GM23248 (cell line): ENCODE measurements at places on chromosomes 11 and 22. TPM values are rescaled to one million over a fixed set of nuclear protein-coding genes. Genes with fewer than 3 reads are reported as not detected.
A peak's percentile ranks its signal among the peaks of the same experiment; 100 is the strongest.

DNA sequence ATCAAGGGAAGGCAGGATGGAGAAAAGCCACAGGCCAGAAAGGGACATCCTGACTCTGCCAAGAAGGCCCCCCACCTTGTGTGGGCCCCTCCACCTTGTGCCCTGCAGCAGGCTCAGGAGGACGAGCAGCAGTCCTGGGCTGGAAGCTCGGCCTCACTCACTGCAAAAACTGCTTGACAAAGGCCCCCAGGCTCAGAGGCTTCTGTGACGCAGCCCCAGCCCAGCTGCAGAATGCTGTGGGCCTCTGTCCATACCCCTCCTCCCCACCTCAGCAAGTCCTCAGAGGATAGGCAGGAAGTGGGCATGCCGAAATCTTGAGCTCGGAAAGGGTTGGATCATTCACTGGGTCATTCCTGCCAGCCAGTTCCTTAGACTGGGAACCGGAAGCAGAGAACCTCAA is 61.9 kb downstream of the NRXN2 start:
- peak overlapping the region; percentile 88 for H3K27ac ChIP-seq
- H3K27me3 ChIP-seq, result no peaks in the 10 kb centered on the region
- peak; percentile 86 for DNase-seq
- peaks cover 28% of the 10 kb centered on the region for H3K4me1 ChIP-seq
- no peak overlapping the region for H3K4me3 ChIP-seq

Gene GLYATL2
- total RNA-seq, result 0.65 TPM in 1 of 2 replicates, not detected in the other

Gene TRIM51
- not detected in 2 replicates for total RNA-seq

DNA sequence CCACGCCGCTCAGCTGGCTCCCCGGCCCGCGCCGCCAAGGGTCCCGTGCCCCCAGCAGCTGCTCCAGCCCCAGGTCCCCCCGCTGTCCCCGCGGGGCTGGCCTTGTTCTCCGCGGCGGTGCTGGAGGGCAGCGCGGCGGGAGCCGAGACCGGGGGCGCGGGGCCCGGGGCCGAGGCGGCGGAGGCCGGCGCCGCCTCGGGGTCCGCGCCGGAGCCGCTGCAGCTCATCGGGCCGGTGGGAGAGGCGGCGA is 128 bp downstream of the TAF10 start:
- peak overlapping the region; percentile 88 for H3K27ac ChIP-seq
- H3K36me3 ChIP-seq, result peaks cover 32% of the 10 kb centered on the region
- no peak for DNase-seq
- peak overlapping the region; percentile 74 for H3K4me3 ChIP-seq
- H3K4me1 ChIP-seq, result peaks cover 26% of the 10 kb centered on the region
- no peaks in the 10 kb centered on the region for H3K27me3 ChIP-seq

- peak; percentile 10 for DNase-seq
- no peak overlapping the region for H3K4me3 ChIP-seq
- no peaks in the 10 kb centered on the region for H3K36me3 ChIP-seq
- no peak overlapping the region for H3K27ac ChIP-seq
- peaks cover 10% of the 10 kb centered on the region; the same call in 1 of the 2 replicates for H3K27me3 ChIP-seq
Observed at GRCh38 chr11:76250520-76251225, 44.4 kb upstream of the WNT11 start.

DNA sequence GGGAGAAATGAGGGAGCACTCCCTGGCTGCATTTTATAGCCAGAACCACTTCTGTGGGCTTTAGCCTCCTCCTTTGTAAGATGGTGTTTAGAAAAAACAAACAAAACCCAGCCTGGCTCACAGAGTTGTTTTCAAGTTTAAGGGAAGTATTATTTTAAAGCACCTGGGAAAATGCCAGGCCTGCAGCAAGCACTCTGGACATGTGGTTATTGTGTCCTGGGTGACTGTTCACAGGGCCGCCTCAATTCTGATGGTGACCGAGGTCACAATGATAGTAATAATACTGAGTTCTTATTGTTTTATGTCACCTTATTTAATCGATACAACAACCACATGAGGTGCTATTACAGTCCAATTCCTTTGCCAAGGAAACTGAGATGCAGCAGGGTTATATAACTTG is 20.7 kb upstream of the SLC22A12 start:
- H3K27me3 ChIP-seq, result peaks cover 24% of the 10 kb centered on the region
- H3K36me3 ChIP-seq, result no peaks in the 10 kb centered on the region
- H3K4me3 ChIP-seq, result no peak overlapping the region
- H3K27ac ChIP-seq, result no peak overlapping the region
- no peaks in the 10 kb centered on the region for H3K4me1 ChIP-seq
- DNase-seq, result no peak

DNA sequence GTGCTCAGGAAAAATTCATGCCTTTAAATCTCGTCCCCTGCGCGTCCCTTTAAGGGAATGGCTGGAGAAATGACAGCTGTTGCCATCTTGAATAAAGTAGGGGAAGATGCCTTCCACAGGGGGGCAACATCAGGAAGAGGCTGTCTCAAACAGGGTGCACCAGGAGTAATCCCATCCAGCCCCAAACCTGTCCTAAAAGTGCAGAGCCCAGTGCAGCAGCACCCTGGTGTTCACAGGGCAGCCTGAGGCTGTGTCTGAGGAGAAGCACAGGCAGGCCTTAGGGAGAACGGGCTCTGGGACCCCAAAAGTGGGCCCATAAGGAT is 10.8 kb upstream of the C11orf96 start:
- peaks cover 7% of the 10 kb centered on the region; the same call in 1 of the 2 replicates for H3K4me1 ChIP-seq
- no peak overlapping the region for H3K27ac ChIP-seq
- no peaks in the 10 kb centered on the region for H3K36me3 ChIP-seq
- no peak overlapping the region for H3K4me3 ChIP-seq
- DNase-seq, result peak; percentile 14

Gene TEX54
- total RNA-seq, result not detected in 2 replicates

- H3K27me3 ChIP-seq, result peaks cover 13% of the 10 kb centered on the region
- no peaks in the 10 kb centered on the region for H3K4me1 ChIP-seq
- no peak overlapping the region for H3K27ac ChIP-seq
- no peak for DNase-seq
- H3K36me3 ChIP-seq, result no peaks in the 10 kb centered on the region
Observed at GRCh38 chr11:120054753-120055045, 83.2 kb downstream of the TRIM29 start.

Gene OR52I1
- total RNA-seq, result not detected in 2 replicates

- DNase-seq, result no peak
- no peaks in the 10 kb centered on the region for H3K4me1 ChIP-seq
- no peak overlapping the region for H3K4me3 ChIP-seq
- no peak overlapping the region for H3K27ac ChIP-seq
- H3K36me3 ChIP-seq, result no peaks in the 10 kb centered on the region
Observed at GRCh38 chr22:29148036-29148435, 57.7 kb upstream of the EMID1 start.

- no peak overlapping the region for H3K4me3 ChIP-seq
- H3K4me1 ChIP-seq, result peaks cover 48% of the 10 kb centered on the region
- H3K36me3 ChIP-seq, result no peaks in the 10 kb centered on the region
- no peaks in the 10 kb centered on the region for H3K27me3 ChIP-seq
Observed at GRCh38 chr11:27423125-27423524, 49.5 kb downstream of the LGR4 start.

DNA sequence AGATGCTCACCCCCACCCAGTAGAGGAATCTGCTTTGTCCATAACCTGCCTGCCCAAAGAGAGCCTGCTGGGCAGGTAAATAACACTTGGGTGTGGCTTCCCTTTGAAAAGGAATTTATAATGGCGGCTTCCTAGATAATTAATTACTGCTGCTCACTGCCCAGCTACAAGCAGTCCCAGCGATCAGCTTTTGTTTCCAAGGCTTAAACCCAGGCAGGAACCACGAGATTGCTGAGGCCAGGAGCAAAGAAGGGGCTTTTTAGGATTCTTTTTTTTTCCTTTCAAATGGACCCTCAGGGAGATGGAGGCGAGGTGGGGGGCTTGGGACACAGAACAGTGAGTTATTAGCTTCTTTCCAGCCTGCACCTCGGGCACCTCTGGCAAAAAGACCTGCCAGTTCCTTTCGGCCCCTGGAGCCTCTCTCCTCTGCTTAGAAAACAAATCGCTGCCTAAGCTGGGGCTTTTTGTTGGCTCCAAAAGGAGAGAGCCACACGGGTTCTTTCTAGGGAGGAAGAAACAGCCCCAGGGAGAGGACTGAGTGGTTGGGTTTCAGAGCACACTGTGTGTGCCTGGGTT is 107.2 kb downstream of the TSPAN18 start:
- H3K4me1 ChIP-seq, result peaks cover 13% of the 10 kb centered on the region
- no peak for DNase-seq
- H3K27me3 ChIP-seq, result peaks cover 19% of the 10 kb centered on the region; the same call in 1 of the 2 replicates
- H3K36me3 ChIP-seq, result no peaks in the 10 kb centered on the region
- H3K27ac ChIP-seq, result no peak overlapping the region

Gene PRODH
- not detected in 2 replicates for total RNA-seq

DNA sequence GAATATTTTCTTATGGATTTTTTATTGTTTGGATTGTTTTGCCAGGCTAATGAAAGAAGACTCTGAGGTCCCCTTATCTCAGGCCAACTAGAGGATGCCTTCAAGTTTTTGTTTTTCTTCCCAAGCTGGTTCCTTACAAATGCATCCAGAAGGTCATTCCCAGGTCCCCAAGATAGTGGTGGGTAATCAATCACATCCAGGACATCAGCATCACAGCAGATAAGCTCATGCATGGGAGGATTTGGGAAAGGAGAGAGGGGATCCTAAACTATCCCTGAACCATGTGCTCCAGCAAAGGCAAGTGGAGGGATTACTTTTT is 20.7 kb downstream of the FZD4 start:
- H3K36me3 ChIP-seq, result no peaks in the 10 kb centered on the region
- no peak for DNase-seq
- H3K27me3 ChIP-seq, result no peaks in the 10 kb centered on the region
- no peak overlapping the region for H3K27ac ChIP-seq
- H3K4me1 ChIP-seq, result peaks cover 28% of the 10 kb centered on the region

GRCh38 chr11:63590024-63590788 is 24.0 kb downstream of the PLAAT3 start:
- no peaks in the 10 kb centered on the region for H3K27me3 ChIP-seq
- H3K27ac ChIP-seq, result no peak overlapping the region
- H3K36me3 ChIP-seq, result no peaks in the 10 kb centered on the region
- no peak overlapping the region for H3K4me3 ChIP-seq

GRCh38 chr11:13685461-13686108 is 17.1 kb downstream of the FAR1 start:
- H3K4me3 ChIP-seq, result no peak overlapping the region
- H3K27me3 ChIP-seq, result no peaks in the 10 kb centered on the region
- no peaks in the 10 kb centered on the region for H3K36me3 ChIP-seq
- H3K27ac ChIP-seq, result no peak overlapping the region
- H3K4me1 ChIP-seq, result no peaks in the 10 kb centered on the region
- peak; percentile 23 for DNase-seq

DNA sequence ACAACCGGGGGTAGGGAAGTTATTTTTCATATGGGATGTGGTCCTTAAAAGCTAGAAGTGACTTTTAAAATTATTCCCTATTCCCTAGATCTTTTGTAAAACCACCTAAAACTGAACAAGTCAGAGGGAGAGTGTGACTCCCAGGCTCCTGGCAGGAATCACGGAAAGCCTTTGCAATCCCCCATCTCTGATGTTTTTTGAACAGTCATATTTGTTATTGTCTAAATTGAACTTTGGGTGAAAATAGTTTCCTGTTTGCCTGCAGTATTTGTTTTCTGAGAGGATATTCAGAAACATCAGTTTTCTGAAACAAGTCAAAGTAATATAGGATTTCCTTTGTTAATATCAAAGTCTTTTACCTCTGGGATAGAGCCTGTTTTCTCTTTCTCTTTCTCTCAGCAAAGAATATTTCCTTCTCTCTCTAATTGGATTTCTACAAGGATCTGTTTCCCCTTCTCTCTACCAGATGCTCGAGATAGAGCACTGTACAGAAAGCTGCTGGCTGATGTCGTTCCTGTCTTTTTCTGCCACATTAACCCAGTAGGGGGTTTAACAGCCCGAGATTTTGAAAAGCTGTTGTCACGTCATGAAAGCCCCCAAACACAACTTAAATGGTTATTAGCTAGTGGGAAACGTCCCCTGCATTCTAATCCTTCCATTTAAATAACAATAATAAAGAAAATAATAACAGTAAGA is 132.2 kb upstream of the PITPNB start:
- H3K27ac ChIP-seq, result no peak overlapping the region
- H3K4me1 ChIP-seq, result peaks cover 17% of the 10 kb centered on the region
- no peaks in the 10 kb centered on the region for H3K36me3 ChIP-seq
- H3K27me3 ChIP-seq, result no peaks in the 10 kb centered on the region
- H3K4me3 ChIP-seq, result no peak overlapping the region

Gene ZP1
- 1.3 and 5.3 TPM in 2 replicates for total RNA-seq

Gene TTC36
- 1.1 TPM in 1 of 2 replicates, not detected in the other for total RNA-seq

- H3K4me1 ChIP-seq, result peaks cover 7% of the 10 kb centered on the region
Observed at GRCh38 chr11:11403763-11404725, 51.0 kb upstream of the CSNK2A3 start.

GRCh38 chr11:96167203-96167758 is 175.7 kb downstream of the MAML2 start:
- peaks cover 55% of the 10 kb centered on the region for H3K4me1 ChIP-seq
- no peaks in the 10 kb centered on the region for H3K27me3 ChIP-seq
- no peak overlapping the region for H3K27ac ChIP-seq
- H3K36me3 ChIP-seq, result no peaks in the 10 kb centered on the region

DNA sequence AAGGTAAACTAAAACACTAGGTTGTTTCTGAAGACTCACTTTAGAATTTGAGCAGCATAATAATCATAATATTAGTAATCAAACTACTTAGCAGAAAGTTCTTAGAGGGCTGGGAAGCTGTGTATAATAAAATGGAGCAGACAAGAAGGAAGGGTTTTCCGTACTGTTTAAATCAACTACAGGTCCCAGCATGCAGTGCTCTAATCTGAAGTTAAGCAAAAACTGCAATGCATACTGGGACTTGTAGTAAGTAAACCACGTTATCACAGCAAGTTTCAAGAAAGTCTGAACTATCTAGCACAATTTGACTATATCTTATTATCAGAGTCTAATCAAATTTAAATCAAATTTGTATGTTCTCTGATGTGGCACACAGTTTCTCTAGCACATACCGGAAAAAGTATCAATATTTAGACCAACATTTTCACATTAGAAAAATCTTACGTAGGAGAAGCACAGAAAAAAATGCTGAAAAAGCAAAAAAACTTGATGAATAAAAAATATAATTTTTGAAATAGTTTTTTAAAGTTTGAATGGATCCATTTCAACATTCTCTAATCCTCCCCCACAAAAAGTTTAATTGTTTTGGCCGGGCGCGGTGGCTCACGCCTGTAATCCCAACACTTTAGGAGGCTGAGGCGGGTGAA is 8.2 kb downstream of the PHF21A start:
- H3K27ac ChIP-seq, result no peak overlapping the region
- no peaks in the 10 kb centered on the region for H3K27me3 ChIP-seq
- H3K4me1 ChIP-seq, result peaks cover 27% of the 10 kb centered on the region
